ENCODE measurements at places on chromosomes 3 and 15. TPM values are rescaled to one million over a fixed set of nuclear protein-coding genes. Genes with fewer than 3 reads are reported as not detected.

DNA sequence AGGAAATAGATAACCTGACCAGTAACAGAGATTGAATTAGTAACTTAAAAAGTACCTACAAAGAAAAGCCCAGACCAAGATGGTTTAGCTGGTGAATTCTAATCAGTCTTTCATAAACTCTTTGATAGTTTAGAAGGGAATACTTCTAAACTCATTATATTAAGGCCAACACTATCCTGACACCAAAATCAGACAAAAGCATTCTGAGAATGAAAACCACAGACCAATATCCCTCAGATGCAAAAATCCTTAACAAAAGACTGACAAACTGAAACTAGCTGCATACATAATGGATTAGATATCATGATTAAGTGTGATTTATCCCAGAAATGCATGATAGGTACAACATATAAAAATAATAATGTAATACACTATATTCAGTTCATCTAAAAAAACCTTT, 115.6 kb downstream of the RFX7 start:
- no peaks in the 10 kb centered on the region for H3K27me3 ChIP-seq
- no peak overlapping the region for H3K4me3 ChIP-seq
- no peaks in the 10 kb centered on the region for H3K4me1 ChIP-seq
- DNase-seq, result no peak
- H3K36me3 ChIP-seq, result peaks cover 47% of the 10 kb centered on the region
- H3K27ac ChIP-seq, result no peak overlapping the region

DNA sequence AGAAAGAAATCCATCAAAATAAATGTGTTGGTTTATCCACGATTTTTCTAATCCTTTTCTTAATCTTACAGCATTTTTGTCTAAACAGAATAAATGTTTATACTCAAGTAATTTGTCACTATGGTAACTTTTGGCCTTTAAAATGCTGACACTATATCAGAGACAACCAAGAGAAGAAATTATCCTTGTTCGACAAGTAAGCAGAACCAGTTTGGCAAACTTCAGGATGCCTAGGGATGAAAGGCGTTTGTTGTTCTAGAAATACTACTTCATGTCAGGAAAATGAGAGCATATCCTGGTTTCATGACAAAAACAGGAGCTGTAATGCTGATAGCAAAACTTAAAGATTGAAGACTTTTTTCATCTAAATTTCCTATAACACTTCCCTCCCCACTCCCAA, 308.0 kb upstream of the ATP11B start:
- H3K27ac ChIP-seq, result no peak overlapping the region
- H3K4me1 ChIP-seq, result peaks cover 40% of the 10 kb centered on the region

GRCh38 chr3:119073258-119074001, 38.8 kb upstream of the IGSF11 start:
- H3K27me3 ChIP-seq, result no peaks in the 10 kb centered on the region
- H3K4me3 ChIP-seq, result no peak overlapping the region
- no peak for DNase-seq
- H3K36me3 ChIP-seq, result no peaks in the 10 kb centered on the region
- H3K4me1 ChIP-seq, result no peaks in the 10 kb centered on the region
- no peak overlapping the region for H3K27ac ChIP-seq

DNA sequence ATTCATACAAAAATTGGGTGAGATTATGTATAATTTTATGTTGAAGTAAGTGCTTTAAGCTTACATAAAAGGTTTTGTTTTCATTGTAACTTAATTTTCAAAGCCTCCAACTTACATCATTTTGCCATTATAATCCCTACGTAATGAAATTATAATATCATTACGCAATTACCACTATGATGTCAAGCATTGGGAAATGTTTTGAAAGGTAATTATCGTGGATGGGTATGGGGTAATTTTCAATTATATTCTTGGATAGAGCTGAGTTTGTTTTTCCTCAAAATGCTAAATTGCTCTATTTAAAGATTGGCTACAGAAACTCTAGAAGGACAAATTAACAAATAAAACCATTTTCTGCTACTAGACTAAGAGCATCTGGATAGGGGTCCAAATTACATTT, 80.2 kb upstream of the FAM3D start:
- no peak for DNase-seq
- no peaks in the 10 kb centered on the region for H3K4me1 ChIP-seq
- no peaks in the 10 kb centered on the region for H3K27me3 ChIP-seq
- H3K4me3 ChIP-seq, result no peak overlapping the region
- no peaks in the 10 kb centered on the region for H3K36me3 ChIP-seq

- no peaks in the 10 kb centered on the region for H3K36me3 ChIP-seq
- peak; percentile 45 for DNase-seq
- H3K27me3 ChIP-seq, result peaks cover 12% of the 10 kb centered on the region
- peak overlapping the region; percentile 72 for H3K4me3 ChIP-seq
- no peaks in the 10 kb centered on the region for H3K4me1 ChIP-seq
Observed at GRCh38 chr3:107241217-107241616, 136.0 kb upstream of the CCDC54 start.

DNA sequence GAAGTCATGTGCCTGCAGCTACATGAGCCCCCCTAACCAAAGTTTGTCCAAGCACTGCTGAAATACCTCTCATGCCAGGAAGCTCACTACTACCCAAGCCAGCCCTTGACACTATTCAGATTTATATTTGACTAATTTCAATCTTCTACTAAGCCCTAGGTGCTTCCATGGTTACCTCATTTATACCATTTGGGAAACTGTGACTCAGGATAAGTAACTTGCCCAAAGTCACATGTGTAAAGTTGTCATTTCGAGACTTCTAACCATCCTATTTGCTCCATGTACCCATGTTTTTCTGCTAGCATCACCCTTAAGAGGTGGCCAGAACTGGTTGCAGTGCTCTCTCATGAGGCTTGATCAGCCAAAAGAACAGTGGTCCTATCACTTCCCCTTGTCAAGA, 20.7 kb upstream of the TIMP4 start:
- no peaks in the 10 kb centered on the region for H3K4me1 ChIP-seq
- no peak overlapping the region for H3K27ac ChIP-seq
- no peak overlapping the region for H3K4me3 ChIP-seq
- H3K36me3 ChIP-seq, result no peaks in the 10 kb centered on the region

DNA sequence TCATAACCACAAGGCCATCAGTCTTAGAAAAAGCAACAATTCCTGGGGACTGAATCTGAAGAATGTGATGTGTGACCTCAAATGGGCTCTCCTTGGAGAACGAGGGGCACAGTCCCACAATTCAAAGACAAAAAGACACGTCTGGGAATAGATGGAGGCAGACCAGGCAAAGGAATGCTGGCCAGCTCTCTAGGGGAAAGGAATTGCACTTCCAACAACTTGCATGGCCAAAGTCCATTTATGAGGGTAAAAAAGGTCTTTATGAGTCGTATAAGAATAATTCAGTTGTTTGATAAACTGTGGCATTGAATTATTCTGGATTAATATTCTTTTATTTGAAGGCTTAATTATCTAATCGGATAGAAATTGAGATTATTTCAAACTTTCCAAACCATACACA, 180.5 kb upstream of the FEZF2 start:
- no peaks in the 10 kb centered on the region for H3K36me3 ChIP-seq
- no peak overlapping the region for H3K27ac ChIP-seq
- H3K4me3 ChIP-seq, result no peak overlapping the region
- no peak for DNase-seq

GRCh38 chr15:48282216-48282615, 49.0 kb upstream of the DUT start:
- H3K4me3 ChIP-seq, result peak overlapping the region; percentile 19
- DNase-seq, result peak; percentile 78
- no peaks in the 10 kb centered on the region for H3K27me3 ChIP-seq
- peaks cover 35% of the 10 kb centered on the region for H3K4me1 ChIP-seq
- no peaks in the 10 kb centered on the region for H3K36me3 ChIP-seq
- H3K27ac ChIP-seq, result peak overlapping the region; percentile 65

DNA sequence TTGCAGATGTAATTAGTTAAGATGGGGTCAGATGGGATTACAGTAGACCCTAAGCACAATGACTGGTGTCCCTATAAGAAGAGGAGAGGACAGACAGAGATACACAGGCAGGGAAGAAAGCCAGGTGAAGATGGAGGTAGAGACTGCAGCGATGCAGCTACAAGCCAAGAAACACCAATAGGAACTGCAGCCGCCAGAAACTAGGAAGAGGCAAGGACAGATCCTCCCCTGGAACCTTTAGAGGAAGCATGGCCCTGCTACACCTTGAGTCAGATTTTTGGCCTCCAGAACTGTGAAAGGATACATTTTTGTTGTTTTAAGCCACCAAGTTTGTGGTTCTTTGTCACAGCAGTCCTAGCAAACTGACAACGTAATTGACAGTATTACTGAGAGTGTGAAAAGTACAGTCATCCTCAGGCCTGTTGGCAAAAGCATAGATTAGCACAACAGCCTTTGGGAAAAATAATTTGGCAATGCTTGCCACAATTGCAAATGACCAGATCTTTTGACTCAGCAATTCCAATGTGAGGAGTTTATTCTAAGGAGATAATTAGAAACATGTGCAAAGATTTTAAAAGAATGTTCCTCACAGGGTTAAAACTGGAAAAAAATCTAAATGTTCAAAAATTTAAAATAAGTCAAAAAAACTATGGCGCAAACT, 82.6 kb upstream of the TJP1 start:
- H3K27ac ChIP-seq, result no peak overlapping the region
- DNase-seq, result no peak
- H3K4me1 ChIP-seq, result peaks cover 9% of the 10 kb centered on the region
- H3K4me3 ChIP-seq, result no peak overlapping the region
- no peaks in the 10 kb centered on the region for H3K27me3 ChIP-seq

- no peak overlapping the region for H3K27ac ChIP-seq
- no peaks in the 10 kb centered on the region for H3K27me3 ChIP-seq
- H3K4me1 ChIP-seq, result no peaks in the 10 kb centered on the region
- H3K4me3 ChIP-seq, result no peak overlapping the region
- H3K36me3 ChIP-seq, result no peaks in the 10 kb centered on the region
Observed at GRCh38 chr3:121072133-121072532, 164.1 kb downstream of the STXBP5L start.

The CIB2 gene
- total RNA-seq, result 52.0 TPM

The CCR8 gene
- not detected for total RNA-seq

The HDC gene
- not detected for total RNA-seq

The ZNF860 gene
- 0.22 TPM for total RNA-seq

The NEK10 gene
- 0.54 TPM for total RNA-seq

The SFMBT1 gene
- total RNA-seq, result 18.5 TPM

The CPLX3 gene
- not detected for total RNA-seq

The MYO5C gene
- total RNA-seq, result 22.3 TPM

The ARIH2 gene
- total RNA-seq, result 101 TPM

The TUSC7 gene
- total RNA-seq, result not detected

The GCHFR gene
- total RNA-seq, result 2.8 TPM
